ENCODE measurements at places on chromosomes 12 and 14.

DNA sequence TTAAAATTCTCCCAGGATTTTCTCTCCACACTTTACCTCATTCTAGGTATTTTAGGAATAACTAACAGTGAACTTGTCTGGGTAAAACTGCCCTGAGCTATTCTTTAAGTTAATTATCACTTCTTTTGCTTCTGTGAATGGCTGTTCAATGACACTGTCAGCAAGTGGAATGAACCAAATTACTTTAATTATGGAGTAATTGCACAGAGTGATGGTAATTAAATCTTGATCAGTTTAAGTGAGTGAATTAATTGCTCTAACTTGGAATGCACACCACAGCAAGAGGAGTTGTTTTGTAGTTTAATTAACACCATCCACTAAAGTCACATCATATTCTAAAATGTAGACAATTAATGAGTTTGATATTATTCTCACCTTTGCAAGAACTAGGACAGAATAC lies 36.2 kb upstream of the TMEM260 start:
- DNase-seq, result no peak

GRCh38 chr12:50699940-50700339 lies 64.0 kb upstream of the ATF1 start:
- DNase-seq, result no peak

GRCh38 chr12:5430641-5431603 lies 986 bp upstream of the NTF3 start:
- peak; percentile 44 for DNase-seq

DNA sequence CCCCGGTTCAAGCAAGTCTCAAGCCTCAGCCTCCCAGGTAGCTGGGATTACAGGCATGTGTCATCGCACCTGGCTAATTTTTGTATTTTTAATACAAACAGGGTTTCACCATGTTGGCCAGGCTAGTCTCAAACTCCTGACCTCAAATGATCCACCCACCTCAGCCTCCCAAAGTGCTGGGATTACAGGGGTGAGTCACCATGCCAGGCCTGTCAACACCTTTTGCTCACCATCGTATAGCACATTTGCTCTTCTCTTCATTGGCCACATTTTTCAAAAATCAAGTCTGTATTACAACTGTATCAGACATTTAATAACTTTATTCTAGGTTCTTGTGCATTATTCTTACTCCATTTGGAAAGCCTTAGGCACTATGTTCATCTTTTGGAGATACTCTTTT lies 50.3 kb downstream of the BCAT1 start:
- DNase-seq, result no peak

DNA sequence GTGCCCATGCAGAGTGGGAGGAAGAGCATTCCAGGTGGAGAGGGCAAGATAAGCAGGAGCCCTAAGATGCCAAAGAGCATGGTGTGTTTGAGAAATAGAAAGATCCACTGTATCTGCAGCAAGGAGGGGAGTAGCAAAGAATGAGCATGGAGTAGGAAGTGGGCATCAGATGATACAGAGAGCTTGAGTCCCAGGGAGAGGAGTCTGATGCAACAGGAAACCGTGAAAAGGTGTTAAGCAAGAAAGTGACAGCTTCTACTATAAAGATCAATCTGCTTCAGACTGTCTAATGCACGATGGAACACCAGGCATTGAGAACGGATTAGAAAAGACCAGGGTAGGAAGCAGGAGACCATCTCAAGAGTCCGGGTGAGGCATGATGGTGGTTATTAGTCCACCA lies 12.3 kb upstream of the GPRC5D start:
- no peak for DNase-seq

GRCh38 chr12:88413646-88414045 lies 166.6 kb downstream of the KITLG start:
- DNase-seq, result no peak

DNA sequence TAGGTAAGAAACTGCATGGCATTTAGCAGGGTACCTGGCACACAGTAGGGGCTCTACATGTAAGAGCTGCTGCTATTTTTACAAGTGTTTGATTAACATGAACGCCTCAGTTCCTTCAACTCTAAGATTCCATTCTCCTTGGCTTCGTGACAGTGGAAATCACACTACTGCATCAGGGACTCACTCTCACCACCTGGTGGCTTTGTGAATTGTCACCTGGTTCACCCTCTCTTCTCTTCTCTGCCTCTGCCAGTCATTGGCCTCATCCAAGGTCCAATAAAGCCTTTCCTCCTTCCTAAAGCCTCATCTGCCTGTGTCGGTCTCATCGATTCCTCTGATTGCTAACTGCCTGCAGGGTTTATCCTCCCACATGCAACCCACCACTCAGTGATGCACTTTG lies 476.4 kb downstream of the VRK1 start:
- DNase-seq, result no peak

- peak; percentile 56 for DNase-seq
Observed at GRCh38 chr12:111753144-111753881, 13.4 kb upstream of the ALDH2 start.

DNA sequence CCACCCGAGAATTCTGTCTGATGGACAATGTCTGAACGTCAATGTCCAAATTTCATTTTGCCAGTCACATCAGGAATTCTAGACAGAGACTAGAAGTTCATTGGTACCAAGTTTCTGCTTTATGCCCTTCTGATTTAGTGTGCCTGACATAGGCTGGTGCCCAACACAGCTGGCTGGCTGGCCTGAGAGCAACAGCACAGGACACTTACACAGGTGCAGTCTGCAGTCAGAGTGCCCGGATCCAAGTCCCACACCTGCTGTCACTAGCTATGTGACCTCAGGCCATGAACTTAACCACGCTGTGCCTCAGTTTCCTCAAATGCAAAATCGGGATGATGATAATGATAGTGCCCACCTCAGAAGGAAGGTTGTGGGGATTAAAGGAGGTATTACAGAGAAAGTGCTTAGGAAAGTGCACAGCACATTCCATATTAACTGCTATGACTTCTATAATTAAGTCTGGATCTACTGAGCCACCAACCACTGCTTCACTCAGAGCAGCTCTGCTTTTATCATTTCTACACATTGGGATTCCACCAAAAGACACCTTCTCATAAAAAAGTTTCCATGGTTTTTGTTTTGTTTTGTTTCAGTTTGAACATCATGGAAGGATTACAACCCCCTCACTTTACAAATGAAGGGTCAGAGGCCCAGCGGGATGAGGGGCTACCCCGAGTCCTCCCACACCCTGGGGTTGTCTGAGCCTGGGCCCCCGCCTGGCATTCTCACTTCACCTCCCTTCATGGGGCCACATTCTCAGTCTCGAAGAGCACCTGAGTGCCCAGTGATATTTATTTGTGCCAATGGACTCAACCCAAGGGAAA lies 168.8 kb upstream of the BCL2L14 start:
- no peak for DNase-seq

- DNase-seq, result no peak
Observed at GRCh38 chr12:31220633-31221550, 105.1 kb downstream of the SINHCAF start.

- DNase-seq, result no peak
Observed at GRCh38 chr14:25750436-25750835, 700.5 kb upstream of the STXBP6 start.

GRCh38 chr12:8508910-8509841 lies 4.1 kb upstream of the CLEC4D start:
- DNase-seq, result no peak

DNA sequence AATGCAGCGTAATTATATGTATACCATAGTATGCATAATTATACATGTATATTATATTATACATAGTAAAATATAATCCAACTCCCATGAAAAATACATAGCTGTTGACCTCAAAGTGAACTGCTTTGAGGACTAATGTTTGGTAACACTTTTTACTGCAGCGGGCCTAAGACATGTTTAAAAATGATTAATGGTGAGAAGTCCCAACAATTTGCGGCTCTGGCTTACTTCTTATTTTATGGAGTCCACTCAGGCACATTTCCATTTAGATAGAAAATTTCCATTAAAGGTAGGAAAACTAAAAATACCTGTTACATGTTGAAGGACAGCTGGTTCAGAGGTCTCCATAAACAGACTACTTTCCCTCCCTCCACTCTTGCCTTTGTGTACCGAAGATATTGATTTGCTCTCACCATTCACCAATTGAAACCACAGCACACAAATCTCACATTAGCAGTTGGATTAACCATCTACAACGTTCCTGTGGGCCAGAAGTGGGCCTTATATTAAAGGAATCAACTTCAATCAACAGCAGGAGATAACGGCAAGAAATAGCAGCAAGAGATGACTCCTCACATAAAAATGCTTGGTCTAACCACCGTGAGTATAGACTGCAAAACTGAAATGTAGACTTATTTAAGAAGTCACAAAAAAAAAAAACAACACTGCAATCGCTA lies 14.1 kb upstream of the NT5DC3 start:
- peak; percentile 57 for DNase-seq

DNA sequence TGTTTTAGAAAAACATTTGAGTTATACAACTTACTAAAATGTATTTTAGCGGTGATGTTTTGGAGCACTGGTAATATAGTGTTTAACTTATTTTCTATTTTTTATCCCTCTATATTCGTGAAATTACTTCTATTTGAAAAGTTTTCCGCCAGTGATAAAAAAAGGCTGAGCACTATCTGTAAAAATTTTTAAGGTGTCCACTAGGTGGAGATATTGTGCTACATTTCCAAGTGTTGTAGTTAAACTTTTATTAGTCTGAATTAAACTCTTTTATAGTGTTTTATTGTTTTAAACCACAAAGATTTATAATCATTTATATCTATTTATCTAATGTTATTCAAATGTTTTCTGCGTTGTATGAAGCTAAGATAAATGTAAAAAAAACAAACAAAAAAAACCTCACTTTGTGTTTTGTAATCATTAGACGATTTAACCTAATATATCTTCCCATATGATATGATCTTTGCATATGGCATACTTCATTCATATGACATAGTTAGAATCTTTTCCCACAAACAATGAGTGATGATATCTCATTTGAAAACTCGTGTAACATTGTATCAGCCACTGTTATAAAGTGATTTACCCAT lies 11.8 kb downstream of the ALG10B start:
- peak; percentile 54 for DNase-seq

GRCh38 chr12:30484658-30485057 lies 211.0 kb downstream of the IPO8 start:
- peak; percentile 65 for DNase-seq

DNA sequence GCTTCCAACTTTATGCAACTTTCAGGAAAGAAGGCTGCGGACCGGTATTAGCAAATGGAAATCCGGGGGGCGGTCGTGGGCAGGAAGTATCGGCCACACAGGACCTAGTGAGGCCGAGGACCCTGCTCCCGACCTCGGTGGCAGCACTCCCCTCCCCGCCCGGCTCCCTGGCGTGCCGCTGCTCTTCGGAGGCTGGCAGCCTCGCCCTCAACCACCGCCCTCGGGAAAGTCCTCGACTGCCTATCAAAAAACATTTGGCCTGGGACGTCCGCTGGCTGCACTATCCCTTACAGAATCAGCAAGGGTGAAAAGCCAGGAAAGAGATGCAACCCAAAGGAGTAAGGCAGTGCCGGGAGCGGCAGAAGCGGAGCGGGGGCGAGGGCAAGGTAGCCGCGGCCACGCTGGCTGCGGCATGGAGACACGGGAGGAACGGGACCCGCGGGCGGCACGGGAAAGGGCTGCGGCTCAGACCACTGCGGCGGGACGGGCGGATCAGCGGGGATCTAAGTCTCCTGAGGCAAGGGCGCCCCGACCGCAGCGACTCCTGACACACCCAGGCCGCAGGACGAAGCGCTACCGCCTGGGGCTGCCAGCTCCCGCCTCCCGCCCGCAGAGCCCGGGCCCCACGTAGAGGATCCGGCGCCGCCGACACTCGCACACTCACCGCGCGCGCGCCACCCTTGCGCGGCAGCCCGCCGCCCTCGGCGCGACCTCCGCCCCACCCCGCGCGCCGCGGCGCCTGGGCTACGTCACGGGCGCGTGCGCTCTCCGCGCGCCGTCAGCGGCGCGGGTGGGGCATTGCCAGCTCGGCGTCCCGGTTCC lies at the start of the genes BBOF1 and ENTPD5:
Gene BBOF1 (plus strand): TSS at position 764 of the 822 bp plus-strand sequence. CDS start 130 bp downstream, outside the sequence.
Gene ENTPD5 (minus strand): TSS at position 703 of the 822 bp plus-strand sequence. CDS start 31,186 bp downstream, outside the sequence.
- peak; percentile 88 for DNase-seq

- no peak for DNase-seq
Observed at GRCh38 chr12:98360401-98360800, 155.0 kb upstream of the TMPO start.

GRCh38 chr14:82009076-82009475 lies 475.4 kb upstream of the SEL1L start:
- DNase-seq, result no peak

DNA sequence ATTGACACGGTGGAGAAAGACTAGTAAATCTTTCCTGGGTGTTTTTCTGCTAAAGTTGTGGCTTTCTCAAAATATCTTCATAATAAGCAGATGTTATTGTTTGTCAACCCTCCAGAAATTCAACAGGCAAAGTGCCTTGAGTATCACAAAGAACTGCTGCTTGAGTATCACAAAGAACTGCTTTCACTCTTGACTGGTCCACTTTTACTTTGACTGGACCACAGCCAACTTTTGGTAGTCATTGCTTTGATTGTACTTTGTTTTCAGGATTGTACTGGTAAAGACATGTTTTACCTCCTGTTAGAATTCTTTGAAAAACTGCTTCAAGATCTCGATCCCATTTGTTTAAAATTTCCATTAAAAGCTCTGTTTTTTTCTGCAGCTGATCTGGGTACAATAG lies 62.6 kb downstream of the PDZRN4 start:
- no peak for DNase-seq

GRCh38 chr12:54428050-54429013 lies 9.3 kb upstream of the ITGA5 start:
- DNase-seq, result peak; percentile 40

GRCh38 chr14:34051966-34052657 lies 101.2 kb upstream of the EGLN3 start:
- DNase-seq, result peak; percentile 78

DNA sequence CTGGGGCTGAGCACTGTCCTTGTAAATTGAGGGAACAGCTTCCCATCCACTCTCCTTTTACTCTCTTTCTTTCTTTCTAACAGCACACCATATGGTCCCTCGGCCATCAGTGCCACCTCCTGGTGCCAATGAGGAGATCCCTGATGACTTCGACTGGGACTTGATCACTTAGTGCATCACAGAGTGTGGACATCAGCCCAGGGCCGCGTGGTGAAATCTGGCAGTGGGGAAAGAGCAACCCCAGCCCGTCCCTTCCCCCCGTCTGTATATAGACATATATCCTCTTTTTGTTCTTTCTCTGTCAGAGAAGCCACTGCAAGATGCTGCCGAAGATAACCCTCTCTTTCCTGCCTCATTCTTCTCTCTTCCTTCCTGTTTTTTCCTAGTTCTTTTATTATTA lies 13.5 kb downstream of the C3AR1 start:
- no peak for DNase-seq

DNA sequence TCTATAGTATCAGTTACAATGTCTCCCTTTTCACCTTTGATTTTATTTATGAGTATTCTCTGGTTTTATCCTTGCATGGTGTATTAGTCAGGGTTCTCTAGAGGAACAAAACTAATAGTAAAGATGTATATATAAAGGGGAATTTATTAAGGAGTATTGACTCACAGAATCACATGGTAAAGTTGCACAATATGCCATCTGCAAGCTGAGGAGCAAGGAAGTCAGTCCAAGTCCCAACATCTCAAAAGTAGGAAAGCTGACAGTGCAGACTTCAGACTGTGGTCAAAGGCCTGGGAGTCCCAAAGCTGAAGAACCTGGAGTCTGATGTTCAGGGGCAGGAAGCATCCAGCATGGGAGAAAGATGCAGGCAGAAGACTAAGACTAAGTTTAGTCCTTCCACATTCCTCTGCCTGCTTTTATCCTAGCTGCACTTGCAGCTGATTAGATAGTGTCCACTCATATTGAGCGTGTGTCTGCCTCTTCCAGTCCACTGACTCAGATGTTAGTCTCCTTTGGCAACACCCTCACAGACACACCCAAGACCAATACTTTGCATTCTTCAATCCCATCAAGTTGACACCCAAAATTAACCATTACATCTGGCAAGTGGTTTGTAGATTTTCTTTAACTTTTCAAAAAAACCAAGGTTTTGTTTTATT lies 308.0 kb upstream of the LMO3 start:
- no peak for DNase-seq

- DNase-seq, result no peak
Observed at GRCh38 chr14:85501751-85502150, 28.2 kb upstream of the FLRT2 start.

Measured in myocyte (in vitro differentiated cells).